ENCODE measurements at places on chromosomes 16 and 17.

GRCh38 chr17:57636274-57636673 lies 108.8 kb downstream of the CCDC182 start:
- DNase-seq = no peak

DNA sequence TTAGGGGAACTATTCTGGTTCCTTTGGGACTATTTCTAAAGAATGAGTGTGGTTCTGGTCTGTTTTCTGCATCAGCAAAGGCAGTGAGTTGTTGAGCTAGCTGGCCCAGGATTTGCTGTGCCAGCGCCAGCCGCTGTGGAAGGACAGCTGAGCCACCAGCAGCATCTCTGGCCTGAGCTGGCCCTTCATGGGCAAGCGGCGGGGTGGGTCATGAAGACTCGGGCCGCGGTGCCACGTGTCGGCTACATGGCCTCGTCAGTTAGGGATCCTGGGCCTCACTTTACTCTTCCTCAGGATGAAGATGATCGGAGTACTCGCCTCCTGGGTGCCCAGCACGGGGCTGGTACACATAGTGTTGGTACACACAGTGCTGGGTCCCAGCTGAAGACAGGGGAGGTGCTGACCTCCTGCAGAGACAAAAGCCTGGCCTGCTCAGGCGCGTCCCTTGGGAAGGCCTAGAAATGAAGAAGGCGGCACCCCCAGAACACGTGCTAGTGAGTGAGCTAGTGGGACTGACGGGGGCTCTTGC lies 17.9 kb upstream of the FAAP100 start:
- no peak for DNase-seq

GRCh38 chr16:5761592-5761991 lies 664.0 kb upstream of the EEF2KMT start:
- no peak for DNase-seq

- DNase-seq = peak; percentile 80
Observed at GRCh38 chr17:50117202-50118051, 12.5 kb downstream of the SAMD14 start.

GRCh38 chr17:1898332-1898731 lies 68.5 kb downstream of the RPA1 start:
- DNase-seq = no peak

- DNase-seq = no peak
Observed at GRCh38 chr16:12245088-12245920, 268.8 kb downstream of the SNX29 start.

- DNase-seq = no peak
Observed at GRCh38 chr17:27612160-27612770, 18.7 kb upstream of the LGALS9 start.

DNA sequence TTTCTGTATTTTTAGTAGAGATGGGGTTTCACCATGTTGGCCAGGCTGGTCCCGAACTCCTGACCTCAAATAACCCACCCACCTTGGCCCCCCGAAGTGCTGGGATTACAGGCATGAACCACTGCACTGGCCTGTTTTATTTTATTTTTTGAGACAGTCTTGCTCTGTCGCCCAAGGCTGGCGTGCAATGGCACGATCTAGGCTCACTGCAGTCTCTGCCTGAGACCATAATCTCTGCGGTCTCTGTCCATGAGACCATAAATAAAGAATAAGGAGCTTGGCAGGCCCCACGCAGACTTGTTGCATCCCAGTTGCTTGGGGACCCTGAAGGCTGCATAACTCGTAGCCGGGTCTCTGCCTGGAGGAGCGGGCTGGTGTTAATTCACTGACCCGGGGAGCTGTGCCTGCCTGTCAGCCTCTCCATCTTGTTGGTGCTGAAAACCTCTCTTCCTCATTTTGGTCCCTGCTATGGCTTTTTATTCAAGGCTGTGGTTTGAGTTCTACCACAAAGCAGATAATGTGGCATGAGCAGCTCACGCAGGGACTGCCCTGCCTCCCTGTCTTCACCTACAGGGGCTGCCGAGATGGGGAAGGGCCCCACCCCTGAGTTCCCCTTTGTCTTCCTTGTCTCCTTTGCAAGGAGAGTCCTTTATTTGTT lies 82.1 kb downstream of the MSI2 start:
- peak; percentile 66 for DNase-seq

DNA sequence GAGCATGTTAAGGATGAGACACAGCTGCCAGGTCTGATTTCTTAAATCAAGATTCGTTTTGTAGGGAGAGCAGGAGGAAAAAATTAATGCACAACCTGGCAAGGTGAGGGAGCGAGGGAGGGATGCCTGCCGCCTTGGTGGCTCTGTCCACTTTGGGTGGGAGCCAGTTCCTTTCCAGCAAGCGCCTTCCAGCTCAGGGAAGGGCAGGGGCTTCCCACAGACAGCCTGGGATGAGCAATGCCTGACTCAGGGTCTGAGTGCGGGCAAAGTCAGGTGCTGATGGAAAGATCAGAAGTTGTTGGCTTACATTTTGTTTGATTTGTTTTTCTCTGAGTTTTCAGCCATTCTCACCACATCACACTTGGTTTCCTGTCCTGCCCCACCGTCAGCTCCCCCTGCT lies 220.7 kb downstream of the ENGASE start:
- no peak for DNase-seq

- no peak for DNase-seq
Observed at GRCh38 chr17:75111777-75112335, 2.1 kb downstream of the ARMC7 start.

DNA sequence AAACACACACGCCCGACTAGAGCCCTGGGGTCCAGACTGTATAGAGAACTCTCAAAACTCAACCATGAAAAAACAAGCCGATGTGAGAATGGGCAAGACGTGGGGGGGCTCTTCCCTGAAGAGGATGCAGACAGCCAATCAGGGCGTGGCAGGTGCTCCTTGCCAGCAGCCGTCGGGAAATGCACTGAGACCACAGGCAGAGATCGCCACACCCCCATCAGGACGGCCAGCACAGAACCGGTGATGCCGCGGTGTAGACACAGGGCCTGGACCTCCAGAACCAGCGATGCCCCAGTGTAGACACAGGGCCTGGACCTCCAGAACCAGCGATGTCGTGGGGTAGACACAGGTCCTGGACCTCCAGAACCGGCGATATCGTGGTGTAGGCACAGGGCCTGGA lies 169.2 kb downstream of the LAT start:
- no peak for DNase-seq

DNA sequence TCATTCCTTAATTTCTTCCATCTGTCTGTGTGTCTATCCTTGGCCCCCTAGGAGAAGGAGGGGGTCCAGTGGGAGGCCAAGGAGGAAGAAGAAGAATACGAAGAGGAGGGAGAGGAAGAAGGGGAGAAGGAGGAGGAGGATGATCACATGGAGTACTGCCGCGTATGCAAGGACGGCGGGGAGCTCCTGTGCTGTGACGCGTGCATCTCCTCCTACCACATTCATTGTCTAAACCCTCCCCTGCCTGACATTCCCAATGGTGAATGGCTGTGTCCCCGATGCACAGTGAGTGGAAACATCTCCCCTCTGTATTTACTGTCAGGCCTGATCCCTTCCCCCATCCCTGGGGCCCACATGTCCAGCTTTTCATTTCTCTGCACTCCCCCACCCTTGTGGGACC lies 6.3 kb downstream of the CHD3 start:
- DNase-seq = no peak

DNA sequence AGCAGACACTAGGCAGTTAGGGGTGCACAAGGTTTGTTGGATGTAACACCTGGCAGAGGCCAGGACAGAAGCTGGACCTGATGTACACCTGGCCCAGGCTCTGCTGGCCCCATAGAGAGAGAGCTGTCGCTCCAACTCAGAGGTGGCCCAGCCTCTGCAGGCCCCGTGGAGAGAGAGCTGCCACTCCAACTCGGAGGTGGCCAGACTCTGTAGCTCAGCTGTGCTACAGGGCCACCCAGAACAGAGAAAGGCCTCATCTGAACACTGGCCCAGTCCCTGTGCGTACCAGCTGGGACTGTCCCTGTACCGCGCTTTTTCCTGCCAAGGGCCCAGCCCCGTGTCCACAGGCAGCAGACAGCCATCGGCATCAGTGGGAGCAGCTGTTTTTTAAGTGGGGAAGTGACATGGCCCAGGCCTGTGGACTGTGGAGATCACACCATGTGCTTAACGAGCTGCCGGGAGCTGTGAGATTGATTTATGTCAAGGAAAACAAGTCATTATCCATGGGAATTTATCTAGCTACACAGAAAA lies 176.4 kb upstream of the CHMP6 start:
- no peak for DNase-seq

DNA sequence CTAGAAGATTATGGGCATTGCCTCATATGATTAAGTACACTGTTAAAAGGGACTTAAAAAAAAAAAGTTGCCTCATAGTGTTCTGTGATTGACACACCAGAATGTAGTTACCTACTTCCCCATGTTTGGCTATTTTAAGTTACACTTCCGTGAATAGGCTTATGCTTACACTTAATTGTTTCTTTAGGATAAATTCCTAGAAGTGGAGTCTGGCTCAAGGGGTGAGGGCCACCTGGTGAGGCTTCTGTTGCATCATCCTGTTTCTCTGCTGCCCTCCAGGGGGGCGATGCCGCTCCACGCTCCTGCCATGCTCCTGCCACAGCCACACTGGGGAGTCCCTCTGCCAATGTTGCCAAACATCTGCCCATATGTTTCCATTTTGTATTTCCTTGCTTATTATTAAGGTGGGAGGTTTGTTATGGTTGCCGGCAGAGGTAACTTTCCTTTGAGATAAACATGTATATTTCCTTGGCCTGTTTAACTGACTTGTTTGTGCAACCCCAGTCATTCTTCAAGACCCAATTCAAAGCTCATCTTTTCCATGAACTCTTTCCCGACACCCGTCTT lies 73.1 kb downstream of the KSR1 start:
- peak; percentile 26 for DNase-seq

DNA sequence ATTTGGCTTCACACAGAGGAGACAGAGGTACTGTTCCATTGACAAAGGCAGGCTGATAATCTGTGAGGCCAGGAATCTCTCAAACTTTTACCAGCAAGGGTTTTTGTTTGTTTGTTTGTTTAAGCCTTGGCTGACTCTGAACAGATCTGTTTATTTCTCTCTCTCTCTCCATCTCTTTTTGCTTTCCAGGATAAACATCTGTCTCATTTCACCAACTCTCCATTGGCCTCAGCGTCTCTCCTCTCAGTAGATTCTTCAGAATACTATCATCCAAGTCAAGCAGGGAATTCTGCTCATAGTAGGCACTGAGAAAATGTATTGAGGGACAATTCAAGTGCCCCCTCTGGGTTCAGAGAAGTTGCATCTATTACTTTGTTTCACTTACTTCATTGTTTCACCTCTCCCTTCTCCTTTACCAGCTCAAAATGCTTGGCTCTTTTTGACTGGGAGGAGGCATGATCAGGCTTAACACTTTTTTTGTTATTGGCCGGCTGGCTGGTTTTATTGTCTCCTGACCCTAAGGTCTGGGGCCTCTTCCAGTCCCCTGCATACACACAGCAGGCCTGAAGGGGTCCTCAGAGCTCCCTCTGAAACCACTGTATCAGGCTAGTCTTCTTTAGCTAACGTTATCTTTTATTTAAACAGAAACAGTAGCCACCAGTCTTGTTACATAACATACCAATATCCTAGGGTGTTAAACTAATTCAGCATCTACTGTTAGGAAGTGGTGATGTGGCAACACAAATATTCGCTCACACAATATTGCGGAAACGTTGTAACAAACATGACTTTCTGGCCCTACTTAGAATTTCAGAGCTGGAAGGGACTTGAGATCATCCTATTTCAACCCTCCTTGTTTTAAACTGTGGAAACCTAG lies 2.0 kb upstream of the YPEL2 start:
- peak; percentile 78 for DNase-seq

DNA sequence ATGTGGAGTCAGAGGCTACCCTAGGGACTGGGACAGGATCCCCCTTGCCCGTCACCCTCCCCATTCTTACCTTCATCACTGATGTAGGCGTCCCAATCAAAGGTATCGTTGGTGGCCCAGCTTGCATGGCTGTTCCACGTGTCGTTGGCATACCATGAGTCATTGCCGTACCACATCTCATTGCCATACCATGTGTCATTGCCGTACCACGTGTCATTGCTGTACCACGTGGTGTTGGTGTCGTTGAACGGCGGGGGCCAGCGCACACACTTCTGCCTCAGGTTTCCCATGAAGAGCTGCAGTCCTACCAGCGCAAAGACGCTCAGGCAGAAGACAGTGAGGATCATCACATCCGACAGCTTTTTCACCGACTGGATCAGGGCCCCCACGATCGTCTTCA lies 4.8 kb downstream of the SCN4A start:
- no peak for DNase-seq

GRCh38 chr17:7136266-7136877 lies 21.8 kb upstream of the ASGR2 start:
- DNase-seq = peak; percentile 86

- DNase-seq = no peak
Observed at GRCh38 chr17:47867813-47868533, 17.0 kb upstream of the SP6 start.

DNA sequence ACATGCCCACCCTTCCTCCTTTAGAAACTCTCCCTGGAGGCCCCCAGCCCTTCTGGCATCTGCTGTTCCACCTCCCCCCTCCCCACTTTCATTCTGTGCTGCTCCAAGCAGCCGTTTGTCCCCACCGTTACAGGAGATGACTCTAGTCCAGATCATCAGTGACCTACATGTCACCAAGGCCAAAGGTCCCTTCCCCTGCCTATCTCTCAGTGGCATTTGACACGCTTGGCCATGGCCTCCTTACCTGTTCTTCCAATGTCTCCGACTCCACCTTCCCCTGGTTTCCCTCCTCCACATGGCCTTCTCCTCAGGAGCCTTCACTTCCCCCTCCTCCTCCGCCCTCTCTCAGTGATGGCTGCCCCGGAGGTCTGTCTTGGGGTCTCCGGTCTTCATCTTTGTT lies 9.4 kb downstream of the TMEM92 start:
- DNase-seq = no peak

DNA sequence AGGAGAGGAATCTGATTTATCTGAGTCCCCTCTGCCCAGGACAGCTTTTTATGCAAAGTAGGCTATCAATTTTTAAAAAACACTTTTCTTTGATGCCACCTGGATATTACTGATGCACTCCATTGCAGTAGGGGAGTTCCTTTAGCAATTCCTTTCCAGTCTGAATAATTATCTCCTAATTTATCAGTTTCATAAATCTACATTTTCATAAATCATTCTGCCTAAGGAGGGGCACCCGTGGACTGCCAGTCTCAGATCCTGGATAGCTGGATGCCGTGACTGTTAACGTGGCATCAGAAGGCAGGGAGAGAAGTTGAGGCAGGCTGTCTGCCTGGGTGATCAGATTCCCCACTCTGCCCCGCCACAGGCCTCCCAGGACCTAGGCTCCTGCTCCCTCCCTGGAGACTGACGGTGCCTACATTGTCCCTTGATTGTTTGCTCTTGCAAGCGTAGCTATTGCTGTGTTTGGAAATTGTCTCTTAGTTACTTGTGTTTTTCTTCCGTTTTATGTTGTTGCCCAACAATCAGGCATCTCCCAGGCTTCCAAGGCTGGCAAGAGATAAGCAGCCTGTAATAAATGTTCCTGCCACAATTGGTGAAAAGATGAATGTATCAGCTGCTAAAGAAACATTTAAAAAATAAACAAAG lies 75.2 kb downstream of the KATNIP start:
- DNase-seq = no peak

- DNase-seq = no peak
Observed at GRCh38 chr16:1887711-1888354, 15.9 kb upstream of the MEIOB start.

- no peak for DNase-seq
Observed at GRCh38 chr17:65370669-65371131, 190.7 kb downstream of the AXIN2 start.
